A549 treated with Mapracorat at 1 μM for 4 hours (cell line): ENCODE measurements at places on chromosomes 6 and 20. TPM values are rescaled to one million over a fixed set of nuclear protein-coding genes. Genes with fewer than 3 reads are reported as not detected.

The TMEM244 gene
- total RNA-seq: not detected in 5 replicates

The NR2E1 gene
- 0.07 TPM in 1 of 5 replicates, not detected in the others for total RNA-seq

The RTF2 gene
- total RNA-seq: 81.2 to 97.5 TPM (median 88.2 TPM) in 5 replicates

The MACROD2 gene
- 0.29 to 0.75 TPM (median 0.58 TPM) in 5 replicates for total RNA-seq

The RGL2 gene
- 11.1 to 15.1 TPM (median 13.9 TPM) in 5 replicates for total RNA-seq

The IPCEF1 gene
- total RNA-seq: 0.02 to 0.08 TPM (median 0.04 TPM) in 4 of 5 replicates, not detected in the other

The RAMACL gene
- total RNA-seq: 0.07 to 0.27 TPM (median 0.12 TPM) in 5 replicates

The MOG gene
- total RNA-seq: not detected in 5 replicates

The C2 gene
- total RNA-seq: 0.26 to 0.46 TPM (median 0.31 TPM) in 5 replicates

The IL17F gene
- total RNA-seq: not detected in 5 replicates

The SNX3 gene
- total RNA-seq: 80.7 to 118 TPM (median 108 TPM) in 5 replicates

The RFX6 gene
- total RNA-seq: not detected in 5 replicates

The CLPSL2 gene
- total RNA-seq: 0.79 to 1.4 TPM (median 0.94 TPM) in 4 of 5 replicates, not detected in the other

The PABPC1L gene
- 11.4 to 20.6 TPM (median 15.7 TPM) in 5 replicates for total RNA-seq

The GJE1 gene
- total RNA-seq: not detected in 5 replicates

The FOXA2 gene
- 12.4 to 19.1 TPM (median 16.7 TPM) in 5 replicates for total RNA-seq

The PDE7B gene
- 0.66 to 0.92 TPM (median 0.70 TPM) in 5 replicates for total RNA-seq

The CCN6 gene
- total RNA-seq: not detected in 5 replicates

The PREX1 gene
- total RNA-seq: 10.1 to 14.2 TPM (median 13.4 TPM) in 5 replicates

The VEGFA gene
- total RNA-seq: 27.8 to 33.9 TPM (median 29.9 TPM) in 5 replicates

The TRIM10 gene
- not detected in 5 replicates for total RNA-seq

The KHDRBS2 gene
- not detected in 5 replicates for total RNA-seq

The SRSF12 gene
- 1.0 to 2.0 TPM (median 1.9 TPM) in 5 replicates for total RNA-seq

The KCNK17 gene
- not detected in 5 replicates for total RNA-seq

The FAM184A gene
- 0.10 TPM in 1 of 5 replicates, not detected in the others for total RNA-seq

The BPIFB2 gene
- total RNA-seq: not detected in 5 replicates

The OPRL1 gene
- 0.73 to 1.2 TPM (median 0.99 TPM) in 5 replicates for total RNA-seq
